Heart left ventricle (tissue), 16 donors: ENCODE measurements at places on chromosomes 3 and 15. TPM values are rescaled to one million over a fixed set of nuclear protein-coding genes. Genes with fewer than 3 reads are reported as not detected.

CPN2 gene
- polyA plus RNA-seq: 0.72 TPM

SLC27A2 gene
- polyA plus RNA-seq: not detected

STRIT1 gene
- polyA plus RNA-seq: 12.0 TPM

ARHGEF3 gene
- 9.3 TPM for polyA plus RNA-seq

CCR5 gene
- 0.40 TPM for polyA plus RNA-seq

MESP2 gene
- not detected for polyA plus RNA-seq

STAG1 gene
- polyA plus RNA-seq: 15.7 TPM

DUOXA1 gene
- polyA plus RNA-seq: 0.11 TPM

STXBP5L gene
- not detected for polyA plus RNA-seq

DNAJB8 gene
- polyA plus RNA-seq: not detected

EDEM1 gene
- polyA plus RNA-seq: 8.4 TPM

RASGRP1 gene
- 0.04 TPM for polyA plus RNA-seq

DNA sequence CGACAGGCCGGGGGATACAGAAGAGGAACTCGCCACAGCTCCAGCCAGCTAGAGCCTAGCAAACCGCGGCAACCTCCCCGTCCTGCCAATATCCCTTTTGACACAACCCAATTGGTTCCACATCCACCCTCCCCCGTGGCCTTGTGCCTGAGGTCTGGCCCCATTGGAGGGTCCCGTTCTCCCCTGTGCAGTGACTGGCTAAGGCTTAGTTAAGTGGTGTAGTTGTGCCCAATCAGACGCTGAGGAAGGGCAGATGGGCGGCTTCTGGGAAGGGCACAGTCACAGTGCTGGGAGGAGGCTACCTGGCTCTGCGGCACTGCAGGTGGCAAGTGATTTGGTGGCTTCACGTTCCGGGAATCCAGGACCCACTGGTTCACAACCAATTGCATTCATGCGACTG lies 78.6 kb downstream of the SNRK start:
- no peak overlapping the region for H3K27ac ChIP-seq
- H3K36me3 ChIP-seq: no peaks in the 10 kb centered on the region
- peaks cover 5% of the 10 kb centered on the region for H3K4me1 ChIP-seq
- DNase-seq: no peak
- H3K27me3 ChIP-seq: no peaks in the 10 kb centered on the region

GRCh38 chr3:134504132-134504531 lies 18.3 kb downstream of the CEP63 start:
- no peak overlapping the region for H3K27ac ChIP-seq
- H3K4me1 ChIP-seq: no peaks in the 10 kb centered on the region
- DNase-seq: no peak

DNA sequence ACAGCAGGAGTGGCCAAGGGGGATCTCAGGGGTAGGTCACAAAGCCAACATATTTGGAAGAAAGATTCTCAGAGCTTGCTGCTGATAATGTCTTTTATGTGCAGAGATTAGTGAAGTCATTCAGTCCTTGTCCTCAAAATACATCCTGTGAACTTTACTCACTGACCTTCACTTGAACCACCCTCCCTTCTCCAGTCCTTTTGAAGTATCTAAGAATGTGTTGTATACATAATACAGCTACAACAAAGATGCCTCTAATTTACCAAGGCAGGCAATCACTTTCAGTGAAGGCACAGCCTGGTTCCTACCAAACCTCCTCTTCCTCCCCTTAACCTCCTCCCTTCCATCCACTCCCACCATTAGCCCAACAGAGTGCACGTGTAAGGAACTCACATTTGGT lies 38.3 kb downstream of the ETV5 start:
- no peak overlapping the region for H3K27ac ChIP-seq
- no peak for DNase-seq
- no peaks in the 10 kb centered on the region for H3K36me3 ChIP-seq
- no peaks in the 10 kb centered on the region for H3K4me1 ChIP-seq
- H3K4me3 ChIP-seq: no peak overlapping the region
- H3K27me3 ChIP-seq: no peaks in the 10 kb centered on the region

DNA sequence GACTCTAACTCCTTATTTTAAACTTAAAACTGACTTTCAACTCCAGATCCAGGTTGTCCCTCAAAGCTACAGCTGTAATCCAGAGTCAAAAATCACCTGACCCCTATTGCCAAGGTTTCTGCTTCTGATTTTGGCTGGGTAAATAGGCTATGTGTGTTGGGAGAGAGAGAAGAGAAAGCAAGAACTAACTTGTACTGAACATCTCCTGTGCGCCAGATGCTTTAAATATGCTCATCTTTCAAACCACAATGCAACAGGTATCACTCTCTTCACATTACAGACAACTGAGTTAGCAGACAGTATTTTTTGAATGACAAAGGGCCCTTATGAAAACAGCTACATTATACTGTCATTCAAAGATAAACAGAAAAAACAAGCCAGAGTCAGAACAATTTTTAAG lies 7.0 kb downstream of the WWTR1 start:
- H3K4me3 ChIP-seq: no peak overlapping the region
- H3K27me3 ChIP-seq: peaks cover 9% of the 10 kb centered on the region
- H3K4me1 ChIP-seq: peaks cover 79% of the 10 kb centered on the region
- H3K36me3 ChIP-seq: peaks cover 46% of the 10 kb centered on the region
- no peak for DNase-seq
- no peak overlapping the region for H3K27ac ChIP-seq

DNA sequence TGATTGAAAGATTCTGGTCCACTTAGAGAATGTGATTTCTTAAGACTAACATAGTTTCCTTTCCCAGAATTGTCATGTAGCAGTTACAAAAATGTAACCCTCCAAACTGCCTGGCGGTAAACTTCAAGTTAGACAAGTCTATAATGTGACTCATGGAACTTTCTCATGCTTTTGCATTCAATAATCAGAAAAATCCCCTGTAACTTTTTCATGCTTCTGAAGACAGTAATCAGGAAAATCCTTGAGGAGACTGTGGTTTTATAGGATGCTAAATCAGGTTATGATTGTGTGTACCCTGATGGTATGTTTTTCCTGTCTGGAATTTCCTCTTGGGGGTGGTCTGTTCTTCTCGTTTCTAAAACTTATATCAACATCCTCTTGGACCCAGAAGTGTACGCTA lies 74.0 kb upstream of the RARB start:
- H3K36me3 ChIP-seq: no peaks in the 10 kb centered on the region
- no peak for DNase-seq
- H3K4me3 ChIP-seq: no peak overlapping the region
- H3K4me1 ChIP-seq: no peaks in the 10 kb centered on the region

DNA sequence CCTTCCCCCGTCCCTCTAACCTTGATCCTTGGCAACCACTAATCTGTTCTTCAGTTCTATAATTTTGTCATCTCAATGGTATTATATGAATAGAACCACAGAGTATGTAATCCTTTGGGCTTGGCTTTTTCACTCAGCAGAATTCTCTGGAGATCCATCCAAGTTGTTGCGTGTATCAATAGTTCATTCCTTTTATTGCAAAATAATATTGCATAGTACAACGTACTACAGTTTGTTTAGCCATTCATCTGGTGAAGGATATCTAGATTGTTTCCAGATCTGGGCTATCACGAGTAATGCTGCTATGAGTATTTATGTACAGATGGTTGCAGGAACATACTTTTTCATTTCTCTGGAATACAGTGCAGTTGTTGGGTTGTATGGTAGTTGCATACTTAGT lies 76.2 kb downstream of the PLXNA1 start:
- no peak overlapping the region for H3K4me3 ChIP-seq
- no peaks in the 10 kb centered on the region for H3K36me3 ChIP-seq
- H3K4me1 ChIP-seq: no peaks in the 10 kb centered on the region

DNA sequence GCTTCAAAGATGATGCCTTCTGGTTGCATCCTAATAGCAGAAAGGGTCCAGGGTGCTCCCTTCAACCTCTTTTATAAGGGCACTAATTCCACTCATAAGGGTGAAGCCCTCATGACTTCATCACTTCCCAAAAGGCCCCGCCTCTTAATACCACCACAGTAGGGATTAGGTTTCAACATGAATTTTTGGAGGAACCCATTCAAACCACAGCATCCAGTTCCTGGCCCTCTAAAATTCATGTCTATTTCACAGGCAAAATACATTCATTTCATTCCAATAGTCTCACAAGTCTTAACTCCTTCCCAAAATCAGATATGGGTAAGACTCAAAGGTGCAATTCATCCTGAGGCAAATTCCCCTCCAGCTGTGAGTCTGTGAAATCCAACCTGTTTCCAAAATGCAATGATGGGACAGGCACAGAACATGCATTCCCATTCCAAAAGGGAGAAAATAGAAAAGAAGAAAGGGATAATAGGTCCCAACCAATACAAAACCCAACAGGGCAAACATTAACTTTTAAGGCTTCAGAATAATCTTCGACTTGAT lies 124.0 kb downstream of the ATP1B3 start:
- no peak overlapping the region for H3K4me3 ChIP-seq
- no peak for DNase-seq
- no peaks in the 10 kb centered on the region for H3K4me1 ChIP-seq
- H3K27ac ChIP-seq: no peak overlapping the region
- H3K36me3 ChIP-seq: no peaks in the 10 kb centered on the region

GRCh38 chr3:197518881-197519421 lies 36.8 kb downstream of the BDH1 start:
- H3K27ac ChIP-seq: no peak overlapping the region
- DNase-seq: no peak
- no peaks in the 10 kb centered on the region for H3K4me1 ChIP-seq
- H3K4me3 ChIP-seq: no peak overlapping the region
- no peaks in the 10 kb centered on the region for H3K27me3 ChIP-seq

GRCh38 chr3:130258532-130258952 lies 86.9 kb upstream of the COL6A5 start:
- peak; percentile 39 for DNase-seq
- no peaks in the 10 kb centered on the region for H3K36me3 ChIP-seq
- H3K4me3 ChIP-seq: no peak overlapping the region
- peak overlapping the region; percentile 54 for H3K27ac ChIP-seq

DNA sequence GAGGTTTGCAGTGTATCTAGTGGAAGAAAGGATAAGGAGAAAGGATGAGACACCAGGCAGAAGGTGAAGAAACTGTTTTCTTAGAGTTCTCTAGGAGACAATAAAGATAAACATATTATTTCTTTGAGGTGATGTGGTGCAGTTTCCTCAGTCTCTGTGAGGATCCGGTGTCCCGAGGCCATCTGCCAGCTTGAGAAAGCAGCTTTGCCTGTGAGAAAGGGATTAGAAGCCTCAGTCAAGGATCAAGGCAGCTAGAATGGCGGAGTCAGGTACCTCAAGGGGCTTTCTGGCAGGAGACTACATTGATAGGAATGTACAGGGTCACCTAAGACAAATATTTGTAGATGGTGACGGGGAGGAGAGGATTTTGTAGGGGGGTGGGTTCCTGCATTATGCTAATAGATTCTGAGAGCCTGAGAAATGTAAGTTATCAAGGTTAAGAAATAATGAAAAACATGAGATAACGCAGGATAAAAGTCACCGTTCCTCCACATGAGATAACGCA lies 103.9 kb upstream of the MB21D2 start:
- no peaks in the 10 kb centered on the region for H3K36me3 ChIP-seq
- H3K27me3 ChIP-seq: no peaks in the 10 kb centered on the region
- H3K27ac ChIP-seq: no peak overlapping the region
- H3K4me1 ChIP-seq: peaks cover 3% of the 10 kb centered on the region

GRCh38 chr3:101940521-101941317 lies 91.4 kb downstream of the NFKBIZ start:
- no peaks in the 10 kb centered on the region for H3K36me3 ChIP-seq
- peaks cover 49% of the 10 kb centered on the region for H3K4me1 ChIP-seq
- H3K27me3 ChIP-seq: no peaks in the 10 kb centered on the region
- peak overlapping the region; percentile 17 for H3K27ac ChIP-seq

- peaks cover 10% of the 10 kb centered on the region for H3K4me1 ChIP-seq
- no peaks in the 10 kb centered on the region for H3K27me3 ChIP-seq
- peak overlapping the region; percentile 89 for H3K27ac ChIP-seq
- DNase-seq: peak; percentile 45
These were observed 775 bp downstream of the C3orf33 start for GRCh38 chr3:155805204-155805801.

DNA sequence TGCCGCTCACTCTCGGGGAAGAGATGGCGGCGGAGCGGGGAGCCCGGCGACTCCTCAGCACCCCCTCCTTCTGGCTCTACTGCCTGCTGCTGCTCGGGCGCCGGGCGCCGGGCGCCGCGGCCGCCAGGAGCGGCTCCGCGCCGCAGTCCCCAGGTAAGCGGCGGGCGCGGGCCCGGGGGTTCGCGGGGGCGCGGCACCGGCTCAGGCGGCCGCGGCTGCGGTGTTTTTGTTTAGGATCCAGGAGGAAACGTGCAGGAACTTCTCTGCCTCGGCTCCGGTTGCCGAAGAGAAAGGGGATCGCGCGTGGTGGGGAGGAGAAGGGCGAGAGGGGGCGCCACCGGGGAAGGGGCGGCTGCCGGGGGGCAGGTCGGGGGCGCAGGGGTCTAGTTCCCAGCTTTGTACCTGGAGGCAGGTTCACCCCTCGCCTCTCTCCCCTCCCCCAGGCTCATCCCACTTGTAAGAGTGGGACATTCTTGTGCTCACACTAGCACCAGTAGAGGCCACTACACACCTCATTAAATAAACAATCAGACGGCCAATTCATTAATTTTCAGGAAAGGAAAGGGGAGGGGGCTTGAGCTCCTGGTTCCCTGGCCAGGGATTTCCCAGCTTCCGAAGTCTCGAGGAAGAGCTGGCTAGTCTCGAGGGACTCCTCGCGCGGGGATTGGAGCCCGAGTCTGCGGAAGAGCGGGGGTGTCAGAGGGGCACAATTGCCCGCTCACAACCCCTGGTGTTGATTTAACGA lies 562 bp downstream of the NEO1 start:
- DNase-seq: peak; percentile 43
- H3K27ac ChIP-seq: peak overlapping the region; percentile 76
- peak overlapping the region; percentile 97 for H3K4me3 ChIP-seq
- peaks cover 3% of the 10 kb centered on the region for H3K27me3 ChIP-seq
- H3K4me1 ChIP-seq: no peaks in the 10 kb centered on the region
- no peaks in the 10 kb centered on the region for H3K36me3 ChIP-seq

- H3K36me3 ChIP-seq: no peaks in the 10 kb centered on the region
- no peak overlapping the region for H3K4me3 ChIP-seq
- no peaks in the 10 kb centered on the region for H3K27me3 ChIP-seq
- H3K27ac ChIP-seq: no peak overlapping the region
- DNase-seq: no peak
- H3K4me1 ChIP-seq: no peaks in the 10 kb centered on the region
These were observed 5.6 kb upstream of the ASB14 start for GRCh38 chr3:57298041-57298440.

DNA sequence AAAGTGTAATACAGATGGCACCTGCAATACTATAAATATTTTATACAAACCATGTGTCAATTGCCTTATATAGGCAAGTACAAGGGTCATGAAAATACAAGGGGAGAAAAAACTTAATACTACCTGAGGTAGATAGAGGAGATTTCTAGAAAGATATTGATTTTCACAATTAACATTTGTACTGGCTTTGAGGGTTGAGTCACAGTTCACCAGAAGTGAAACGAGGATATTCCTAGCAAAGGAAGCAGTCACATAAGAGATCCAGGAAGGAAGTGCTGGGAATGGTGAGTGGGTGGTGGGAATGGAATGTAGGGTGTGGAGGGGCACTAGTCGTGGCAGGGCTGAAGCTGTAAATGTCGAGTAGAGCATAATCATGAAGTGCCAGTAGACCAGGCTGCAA lies 108.7 kb downstream of the P2RY1 start:
- no peak overlapping the region for H3K27ac ChIP-seq
- DNase-seq: no peak
- no peaks in the 10 kb centered on the region for H3K4me1 ChIP-seq
- H3K36me3 ChIP-seq: no peaks in the 10 kb centered on the region
- no peak overlapping the region for H3K4me3 ChIP-seq
- no peaks in the 10 kb centered on the region for H3K27me3 ChIP-seq

GRCh38 chr3:37367436-37367835 lies 193.1 kb upstream of the LRRFIP2 start:
- no peaks in the 10 kb centered on the region for H3K4me1 ChIP-seq
- H3K4me3 ChIP-seq: no peak overlapping the region
- H3K27ac ChIP-seq: no peak overlapping the region
- DNase-seq: no peak
- H3K27me3 ChIP-seq: no peaks in the 10 kb centered on the region
